ENCODE measurements at places on chromosomes 7 and 10. TPM values are rescaled to one million over a fixed set of nuclear protein-coding genes. Genes with fewer than 3 reads are reported as not detected.

The TMEM225B gene
- 2.8 TPM for polyA plus RNA-seq

The ZNF467 gene
- polyA plus RNA-seq, result 38.0 TPM

The CALML3 gene
- polyA plus RNA-seq, result not detected

The RBP3 gene
- 0.09 TPM for polyA plus RNA-seq

The C10orf105 gene
- polyA plus RNA-seq, result 0.26 TPM

The HIPK2 gene
- polyA plus RNA-seq, result 78.9 TPM

The SERPINE1 gene
- 0.86 TPM for polyA plus RNA-seq

The CAMK2B gene
- 2.9 TPM for polyA plus RNA-seq

The BET1 gene
- 46.6 TPM for polyA plus RNA-seq

The PKD2L1 gene
- polyA plus RNA-seq, result 0.47 TPM

The PAPOLB gene
- polyA plus RNA-seq, result 0.04 TPM

The PNLIPRP1 gene
- 0.24 TPM for polyA plus RNA-seq

The MMP21 gene
- polyA plus RNA-seq, result 0.26 TPM

The AGMO gene
- polyA plus RNA-seq, result 0.84 TPM

The ABCA13 gene
- polyA plus RNA-seq, result 0.70 TPM

Data from renal pelvis (tissue), 12 donors.